Stimulated activated CD4-positive, alpha-beta T cell treated with anti-CD3 and anti-CD28 coated beads, Interleukin-1b, Interleukin-23, amount 100 ng/mL, for 1 hour (primary cell): ENCODE measurements at places on chromosomes 12 and 14.

DNA sequence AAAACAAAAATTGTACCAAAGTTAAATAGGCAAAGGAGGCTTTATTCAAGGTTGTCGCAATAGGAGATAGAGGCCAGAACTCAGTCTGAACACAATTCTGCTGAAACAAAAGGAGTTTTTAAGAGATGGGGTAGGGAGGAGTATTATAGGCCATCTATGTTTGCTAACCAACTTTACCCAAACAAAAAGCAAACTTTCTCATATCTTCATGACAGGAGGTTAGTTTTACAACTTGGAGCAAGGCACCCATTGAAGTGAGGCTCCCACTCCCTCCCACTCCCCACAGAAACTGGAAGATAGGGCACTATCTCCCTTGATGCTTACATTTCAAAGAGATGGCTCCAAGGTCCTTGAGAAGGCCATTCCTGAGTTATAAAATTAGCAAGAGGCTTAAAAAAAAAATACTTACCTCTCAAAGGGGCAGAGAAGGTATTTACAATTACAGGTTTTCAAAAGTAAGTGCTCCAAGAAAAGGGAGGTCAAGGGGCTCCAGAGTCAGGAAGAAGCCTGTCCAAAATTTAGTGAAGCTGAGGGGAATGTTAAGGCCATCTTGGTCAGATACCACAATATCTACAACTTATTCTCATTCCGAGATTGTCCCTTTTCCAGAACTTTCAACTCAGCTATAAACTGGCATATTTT, 84.4 kb upstream of the DHRS4 start:
- DNase-seq = no peak

DNA sequence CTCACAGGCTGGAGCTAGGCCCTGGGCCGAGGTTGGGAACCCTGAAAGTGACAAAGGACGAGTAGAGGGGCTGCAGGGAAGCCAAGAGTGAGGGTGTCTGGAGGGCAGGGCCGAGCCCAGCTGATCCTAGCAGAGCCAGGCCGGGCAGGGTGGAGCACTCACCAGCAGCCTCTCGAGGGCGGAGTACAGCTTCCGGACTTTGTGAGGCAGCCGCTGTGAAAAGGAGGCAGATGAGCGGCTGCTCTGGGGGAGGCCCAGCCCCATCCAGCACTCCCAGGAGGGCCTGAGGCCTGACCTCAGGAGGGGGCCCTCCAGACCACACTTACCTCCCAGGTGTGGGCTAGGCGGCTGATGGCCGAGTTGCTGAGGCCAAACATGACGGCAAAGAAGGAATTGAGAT, 14.7 kb upstream of the ENDOU start:
- DNase-seq = no peak

GRCh38 chr12:111807232-111807631, 34.8 kb upstream of the MAPKAPK5 start:
- DNase-seq = no peak

DNA sequence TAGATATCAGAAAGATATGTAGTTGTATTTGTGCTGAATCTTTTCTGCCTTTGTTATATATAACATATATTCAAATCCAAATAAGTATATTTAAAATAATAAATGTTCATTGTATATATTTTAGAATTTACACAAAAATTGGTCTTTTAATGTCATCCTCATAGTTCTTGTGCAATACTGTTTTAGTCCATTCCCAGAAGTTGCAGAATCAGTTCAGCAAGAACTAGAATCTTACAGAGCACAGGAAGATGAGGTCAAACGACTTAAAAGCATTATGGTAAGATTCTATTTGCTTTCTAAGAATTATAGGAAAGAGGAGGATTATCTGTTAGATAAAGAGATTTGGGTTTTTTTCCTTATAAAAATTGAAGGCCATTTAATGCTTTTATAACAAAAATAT, 51.0 kb downstream of the SCFD1 start:
- DNase-seq = no peak

DNA sequence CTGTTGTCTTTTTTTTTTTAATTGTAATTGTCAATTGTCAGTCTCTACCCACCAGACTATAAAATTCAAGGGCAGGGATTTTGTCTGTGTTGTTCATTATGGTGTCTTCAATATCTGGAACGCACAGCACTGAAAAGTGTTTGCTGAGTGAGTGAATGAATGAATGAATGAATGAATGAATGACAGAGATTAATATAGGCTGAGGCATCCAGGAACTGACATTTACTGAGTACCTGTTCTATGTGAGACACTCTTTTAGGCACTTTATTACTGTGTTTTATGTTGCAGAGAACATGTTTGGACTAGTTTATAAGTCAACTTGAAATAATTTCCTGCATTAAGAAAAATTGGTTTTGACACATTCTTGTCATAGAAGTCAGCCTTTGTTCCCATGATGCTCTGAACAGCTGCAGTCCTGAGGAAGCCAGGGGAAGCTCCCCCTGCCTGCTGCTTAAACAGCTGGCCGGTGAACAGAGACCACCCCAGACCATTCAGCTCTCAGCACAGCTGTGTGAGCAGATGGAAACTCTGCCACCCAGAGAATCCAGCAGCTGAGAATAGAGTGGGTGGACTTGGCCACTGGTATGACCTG, 160.7 kb upstream of the CCND2 start:
- no peak for DNase-seq

DNA sequence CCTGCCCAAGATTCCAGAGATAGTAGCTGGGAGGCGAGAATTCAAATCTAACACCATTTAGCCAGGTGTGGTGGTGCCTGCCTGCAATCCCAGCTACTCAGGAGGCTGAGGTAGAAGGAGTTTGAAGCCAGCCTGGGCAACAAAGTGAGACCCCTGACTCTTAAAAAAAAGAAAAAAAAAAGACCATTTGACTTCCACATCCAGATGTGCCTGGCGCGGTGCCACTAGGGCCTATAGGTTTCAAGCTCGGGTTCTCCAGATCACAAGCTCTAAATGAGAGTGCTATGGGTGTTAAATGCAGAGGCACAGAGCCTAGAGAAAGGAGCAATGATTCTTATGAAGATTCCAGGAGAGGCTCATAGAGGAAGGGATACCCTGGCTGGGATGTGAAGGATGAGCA, 22.5 kb downstream of the SYNE3 start:
- DNase-seq = no peak

DNA sequence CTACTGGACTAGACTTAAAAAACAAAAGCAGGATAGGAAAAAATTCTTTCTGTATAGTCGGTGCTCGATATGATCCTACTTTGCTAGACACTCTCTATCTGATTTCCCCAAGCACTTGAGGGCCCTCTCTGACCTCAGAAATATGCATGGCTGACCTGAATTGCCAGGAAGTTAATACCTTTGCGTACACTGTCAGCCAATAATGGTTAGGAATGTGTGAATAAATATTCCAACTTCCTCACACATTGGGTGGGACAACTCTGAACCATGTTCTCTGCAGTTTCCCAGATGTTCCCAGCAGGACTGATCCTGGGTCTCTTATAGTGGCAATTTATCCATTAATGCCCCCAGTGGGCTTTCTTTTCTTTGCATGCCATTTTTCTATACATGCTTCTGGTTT, 20.5 kb upstream of the RPL10L start:
- no peak for DNase-seq
